Thymus (tissue), 14 donors: ENCODE measurements at places on chromosomes 1 and 21. TPM values are rescaled to one million over a fixed set of nuclear protein-coding genes. Genes with fewer than 3 reads are reported as not detected.

GRCh38 chr1:18004278-18004677 lies 103.3 kb upstream of the IGSF21 start:
- DNase-seq: no peak

The MYOG gene
- 7.8 TPM for total RNA-seq

The ASAP3 gene
- 4.1 TPM for total RNA-seq

DNA sequence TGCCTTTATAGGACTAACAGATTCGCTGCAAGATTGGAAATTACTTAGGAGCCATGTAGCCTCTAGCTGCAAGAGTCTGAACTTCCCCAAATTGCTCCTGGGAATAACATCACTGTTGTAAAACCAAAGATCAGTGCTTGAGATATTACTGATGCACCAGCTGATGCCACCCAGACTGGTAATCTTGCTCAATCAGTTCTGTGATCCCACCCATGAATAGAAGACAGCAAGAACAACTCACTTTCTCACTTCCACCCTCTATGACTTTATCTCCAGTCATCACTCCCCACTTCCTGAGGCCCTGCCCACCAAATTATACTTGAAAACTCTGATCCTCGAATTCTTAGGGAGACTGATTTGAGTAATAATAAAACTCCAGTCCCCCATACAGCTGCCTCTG lies 1011.1 kb downstream of the PLA2G4A start:
- no peak for DNase-seq

GRCh38 chr1:67088440-67088839 lies 34.5 kb upstream of the SLC35D1 start:
- no peak for DNase-seq

The TMEM35B gene
- 21.9 TPM for total RNA-seq

The PAQR6 gene
- 0.61 TPM for total RNA-seq

The CXADR gene
- total RNA-seq: 3.2 TPM

DNA sequence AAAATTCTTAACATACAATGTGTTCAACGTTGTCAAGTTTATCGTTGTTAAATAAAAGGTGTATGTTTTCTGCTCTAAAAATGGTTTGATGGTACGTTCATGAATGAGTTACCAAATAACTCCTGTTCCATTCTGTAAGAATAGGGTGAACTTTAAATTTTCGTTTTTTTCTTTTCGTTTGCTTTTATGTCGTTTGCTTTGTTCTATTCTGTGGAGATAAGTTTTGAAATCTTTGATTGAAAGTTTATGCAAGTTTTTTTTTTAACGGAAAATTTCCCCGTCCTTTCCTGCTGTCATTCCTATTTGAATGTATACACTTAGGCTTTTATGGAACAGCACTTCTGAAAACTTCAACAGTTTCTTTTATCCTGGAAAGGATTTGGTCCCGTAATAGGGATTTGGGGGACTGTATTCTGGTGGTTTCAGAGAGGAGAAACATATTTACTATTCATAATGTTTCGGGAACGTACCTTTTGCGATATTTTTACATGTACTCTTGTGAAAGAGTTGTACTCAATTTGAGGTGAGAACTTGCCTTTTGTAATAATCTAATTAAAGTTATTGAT lies 1.7 kb downstream of the DR1 start:
- DNase-seq: peak; percentile 35

GRCh38 chr1:229482511-229482910 lies 25.6 kb downstream of the NUP133 start:
- DNase-seq: no peak

DNA sequence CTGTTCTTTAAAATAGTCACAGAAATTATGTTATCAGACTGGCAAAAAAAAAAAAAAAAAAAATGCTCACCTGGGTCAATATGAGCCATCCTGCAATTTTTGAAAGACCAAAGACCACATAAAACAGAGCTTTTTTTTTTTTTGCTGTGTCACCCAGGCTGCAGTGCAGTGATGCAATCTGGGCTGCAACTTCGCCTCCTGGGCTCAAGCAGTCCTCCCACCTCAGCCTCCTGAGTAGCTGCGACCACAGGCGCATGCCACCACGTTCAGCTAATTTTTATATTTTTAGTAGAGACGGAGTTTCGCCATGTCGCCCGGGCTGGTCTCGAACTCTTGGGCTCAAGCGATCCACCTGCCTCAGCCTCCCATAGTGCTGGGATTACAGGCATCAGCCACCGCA lies 62.8 kb downstream of the RGS13 start:
- no peak for DNase-seq

GRCh38 chr1:44312399-44313196 lies 42.5 kb downstream of the ERI3 start:
- DNase-seq: no peak
